ENCODE measurements at places on chromosomes 6 and 20.

DNA sequence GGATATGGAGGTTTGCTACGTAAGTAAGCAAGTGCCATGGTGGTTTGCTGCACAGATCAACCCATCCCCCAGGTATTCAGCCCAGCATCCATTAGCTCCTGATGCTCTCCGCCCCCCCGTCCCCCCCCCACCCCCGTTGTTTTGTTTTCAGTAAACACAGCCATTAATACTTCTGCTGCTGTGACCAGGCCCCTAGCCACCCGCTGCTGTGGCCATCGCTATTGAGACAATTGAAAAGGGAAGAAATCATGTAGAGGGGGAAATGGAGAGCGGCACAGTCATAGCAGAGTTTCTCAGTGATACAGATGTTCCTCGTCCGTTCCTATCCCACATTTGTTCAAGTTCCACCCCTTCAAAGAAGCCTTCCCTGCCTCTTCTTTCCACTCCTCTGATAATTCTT is 24.9 kb downstream of the SLC35D3 start:
- DNase-seq, result no peak

- no peak for DNase-seq
These were observed 118.3 kb downstream of the KCNQ5 start for GRCh38 chr6:72740135-72740534.

DNA sequence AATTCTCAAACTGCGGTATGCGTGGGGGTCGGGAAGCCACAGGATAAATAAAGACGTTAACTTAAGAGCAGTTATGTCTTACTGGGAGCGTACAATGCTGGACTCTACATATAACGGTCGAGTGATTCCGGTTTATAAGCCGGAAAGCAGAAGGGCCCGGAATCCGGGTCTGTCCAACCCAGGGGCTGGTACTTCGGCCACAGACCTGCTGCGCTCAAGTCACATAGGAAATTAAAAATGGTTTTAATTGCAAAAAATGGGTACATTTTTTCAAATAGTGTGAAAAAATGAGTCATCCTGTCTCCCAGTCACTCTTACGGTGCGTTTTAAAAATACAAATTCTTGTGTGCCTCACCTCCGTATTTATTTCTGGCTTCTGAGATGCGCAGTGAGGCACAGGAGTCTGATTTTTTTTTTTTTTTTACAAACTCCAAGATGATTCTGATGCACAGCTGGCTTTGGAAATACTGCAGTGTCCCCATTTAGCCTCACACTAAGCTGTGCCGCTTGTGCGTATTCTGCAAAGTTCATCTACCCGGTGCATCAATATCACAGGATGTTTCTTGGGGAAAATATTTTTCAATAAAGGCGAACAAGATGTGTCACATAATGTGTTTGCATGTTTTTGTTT is 1.0 kb downstream of the PCIF1 start:
- DNase-seq, result no peak

- DNase-seq, result no peak
These were observed 87.0 kb upstream of the RSPO3 start for GRCh38 chr6:127031511-127031910.

DNA sequence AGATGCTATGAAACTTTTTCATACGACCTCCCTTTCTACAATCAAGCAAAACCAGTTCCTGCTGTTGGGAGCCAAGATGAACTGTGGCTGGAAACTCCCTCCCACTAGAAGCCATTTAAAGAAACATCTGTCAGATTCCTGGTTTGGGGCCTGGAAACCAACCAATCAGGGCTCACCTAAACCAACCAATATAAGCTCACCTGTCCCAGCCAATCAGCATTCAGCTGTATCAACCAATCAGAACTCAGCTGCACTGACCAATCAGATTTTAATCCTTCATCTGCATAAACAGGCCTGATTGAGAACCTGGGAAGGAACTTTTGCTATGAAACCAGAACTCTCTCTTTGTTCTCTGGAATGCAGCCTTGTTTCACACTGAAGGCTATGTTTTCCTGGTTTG is 42.4 kb downstream of the SNX14 start:
- DNase-seq, result no peak

DNA sequence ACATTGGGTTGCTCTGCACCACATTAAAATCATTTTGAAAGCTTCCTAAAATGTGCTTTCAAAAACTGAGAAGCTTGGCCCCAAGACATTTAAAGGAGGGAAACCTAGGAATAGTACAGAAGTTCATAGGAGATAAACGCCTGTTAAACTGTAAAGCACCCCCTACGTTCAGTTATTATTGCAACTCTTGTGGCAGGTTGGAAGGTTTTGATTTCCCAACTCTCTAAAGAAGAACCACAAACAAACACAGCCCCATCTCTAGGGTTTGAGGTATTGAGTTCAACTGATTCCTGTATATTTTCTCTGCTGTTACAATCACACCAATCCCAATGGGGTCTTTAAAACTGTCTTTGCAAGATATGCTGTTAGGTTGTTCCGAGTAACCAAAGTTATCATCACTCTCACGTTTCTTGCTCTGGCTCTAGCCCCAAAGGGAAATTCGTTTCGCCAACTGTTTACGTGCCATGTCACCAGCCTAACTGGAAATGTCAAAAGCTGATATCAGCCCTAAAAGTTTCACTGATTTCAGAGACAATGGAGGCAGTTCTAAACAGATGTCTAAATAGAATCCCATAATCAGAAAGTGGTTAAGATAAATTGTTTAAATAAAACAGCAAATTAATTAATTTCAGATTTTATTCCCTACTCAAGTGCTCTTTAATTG is 12.1 kb downstream of the TFAP2A start:
- DNase-seq, result no peak

- no peak for DNase-seq
These were observed 19.9 kb downstream of the SLC13A3 start for GRCh38 chr20:46631212-46631869.

DNA sequence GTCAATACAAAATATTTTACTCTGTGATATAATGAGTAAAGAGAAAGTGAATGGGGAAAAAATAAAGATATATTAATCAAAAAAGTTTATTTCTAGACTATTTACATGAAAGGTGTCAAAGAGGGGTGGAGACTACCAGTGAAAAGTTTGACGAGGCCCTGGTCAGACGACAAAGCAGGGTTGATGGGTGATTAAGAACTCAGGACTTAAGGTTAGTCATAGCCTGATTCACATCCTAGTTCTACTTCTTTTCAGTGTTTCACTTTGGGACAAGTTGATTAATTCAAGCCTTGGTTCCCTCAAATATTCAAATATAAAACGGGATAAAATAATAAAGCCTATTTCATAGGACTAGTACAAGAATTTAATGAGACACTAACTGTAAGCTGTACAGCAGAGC is 178.2 kb upstream of the HS3ST5 start:
- no peak for DNase-seq

- DNase-seq, result peak; percentile 60
These were observed 1.0 kb downstream of the CALHM6 start for GRCh38 chr6:116461932-116462885.

GRCh38 chr6:12952318-12952717 is 235.8 kb downstream of the PHACTR1 start:
- no peak for DNase-seq

DNA sequence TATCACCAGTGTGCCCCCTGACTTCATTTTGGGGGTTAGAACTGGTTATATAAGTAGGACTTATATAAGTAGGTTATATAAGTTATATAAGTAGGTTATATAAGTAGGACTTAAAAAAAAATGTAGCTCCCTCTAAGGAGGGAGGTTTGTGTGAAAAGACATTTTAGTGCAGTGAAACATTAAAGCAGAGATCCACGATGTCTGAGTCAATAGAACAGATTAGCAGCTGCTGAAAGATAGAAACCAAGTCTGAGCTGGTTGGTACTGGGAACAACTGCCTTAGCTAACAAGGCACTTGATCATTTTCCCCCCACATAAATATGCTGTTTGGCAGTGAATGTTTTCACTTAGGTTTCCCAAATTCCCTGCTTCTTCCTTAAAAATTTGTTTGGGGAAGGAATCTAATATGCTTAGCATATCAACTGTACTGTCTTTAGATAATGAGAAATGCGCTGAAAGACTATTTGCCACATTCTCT is 2.1 kb upstream of the RPS12 start:
- DNase-seq, result no peak

GRCh38 chr20:15619816-15620215 is 953.4 kb downstream of the KIF16B start:
- no peak for DNase-seq

DNA sequence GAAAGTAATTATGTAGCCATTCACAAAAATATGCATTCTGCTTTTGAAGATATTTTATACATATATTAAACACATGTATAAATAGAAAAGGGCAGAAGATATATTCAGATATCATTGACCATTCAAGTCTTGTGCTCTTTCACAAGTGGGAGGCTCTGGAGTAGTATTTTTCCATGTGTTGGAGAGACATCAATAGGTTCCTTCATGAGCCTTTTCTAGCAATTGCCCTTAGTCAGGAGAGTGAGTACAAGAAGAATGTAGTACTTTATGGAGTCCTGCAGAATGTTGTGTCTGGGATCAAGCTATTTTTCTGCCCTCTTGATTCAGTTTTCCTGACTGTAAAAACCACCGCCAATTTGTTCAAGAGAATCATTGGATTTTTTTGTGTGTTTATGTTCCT is 117.9 kb downstream of the LRRC1 start:
- DNase-seq, result no peak

GRCh38 chr6:111871725-111872400 is 1.4 kb downstream of the FYN start:
- DNase-seq, result peak; percentile 41

DNA sequence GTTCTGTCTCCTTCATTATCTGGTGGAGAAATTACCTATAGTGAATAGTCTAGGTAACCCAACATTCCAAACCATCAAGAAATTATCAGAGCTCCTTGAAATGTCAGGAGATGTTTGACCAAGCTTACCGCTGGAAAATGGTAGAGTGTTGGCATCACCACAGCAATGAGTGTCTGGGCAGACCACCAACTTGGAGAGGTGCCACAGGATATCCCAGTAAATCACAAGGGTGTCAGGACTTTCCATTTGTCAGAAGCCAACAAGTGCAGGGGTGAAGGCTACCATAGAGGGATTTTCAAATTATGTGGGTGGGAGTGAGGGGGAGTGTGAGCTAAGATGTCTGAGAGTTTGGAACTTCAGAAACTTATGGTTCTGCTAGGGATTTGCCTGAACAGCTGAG is 73.2 kb downstream of the VGLL2 start:
- DNase-seq, result no peak

- no peak for DNase-seq
These were observed 103.0 kb downstream of the LMBRD1 start for GRCh38 chr6:69693762-69694161.

GRCh38 chr6:36955136-36955535 is 598 bp downstream of the PI16 start:
- DNase-seq, result no peak

GRCh38 chr6:55142610-55143009 is 31.7 kb upstream of the HCRTR2 start:
- DNase-seq, result no peak

DNA sequence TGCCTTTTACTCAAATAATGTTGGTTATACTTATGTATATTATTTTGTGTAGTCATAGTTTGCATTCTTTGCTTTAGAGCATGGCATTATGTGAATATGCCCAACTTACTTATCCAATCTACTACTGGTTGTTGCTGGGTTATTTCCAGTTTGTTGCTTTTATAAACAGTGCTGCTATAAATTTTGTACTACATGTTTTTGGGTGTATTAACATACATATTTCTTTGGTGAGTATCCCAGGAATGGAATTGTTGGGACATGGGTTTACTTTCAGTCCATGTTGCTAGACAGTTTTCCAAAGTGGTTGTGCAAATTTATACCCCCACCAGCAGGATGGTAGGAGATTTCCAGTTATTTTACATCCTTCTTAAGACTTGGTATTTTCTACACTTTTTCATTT is 157.1 kb upstream of the THEMIS start:
- DNase-seq, result no peak

DNA sequence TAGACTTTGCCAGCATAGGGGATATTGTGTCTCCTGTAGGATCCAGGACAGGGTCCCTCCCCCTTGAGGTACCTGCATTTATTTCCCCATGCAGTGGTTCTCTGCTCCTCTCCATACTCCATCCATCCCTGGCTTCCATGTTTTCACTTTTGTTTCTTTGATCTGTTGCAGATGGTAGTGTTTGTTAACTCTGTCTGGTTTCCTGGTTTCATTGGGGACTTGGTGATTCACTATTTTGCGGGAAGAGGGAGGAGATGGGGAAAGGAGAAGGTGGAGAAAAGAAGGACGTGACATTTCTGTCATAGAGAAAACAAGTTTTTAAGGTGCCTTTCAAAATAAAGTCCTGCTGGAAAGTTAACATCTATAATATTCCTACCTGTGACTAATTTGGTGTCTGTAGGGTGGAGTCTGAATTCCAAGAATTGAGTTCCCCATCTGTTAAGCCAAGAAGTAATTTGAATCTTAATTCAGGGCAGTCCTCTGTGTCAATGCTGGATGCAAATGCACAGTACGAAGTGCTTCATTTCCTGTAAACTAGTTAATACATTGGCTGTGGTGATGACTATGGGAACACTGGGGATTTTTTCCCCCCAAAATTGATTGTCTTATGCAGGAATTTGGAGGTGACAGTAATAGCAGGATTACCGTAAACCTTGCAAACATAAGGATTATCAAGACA is 6.9 kb upstream of the RNF144B start:
- DNase-seq, result no peak

DNA sequence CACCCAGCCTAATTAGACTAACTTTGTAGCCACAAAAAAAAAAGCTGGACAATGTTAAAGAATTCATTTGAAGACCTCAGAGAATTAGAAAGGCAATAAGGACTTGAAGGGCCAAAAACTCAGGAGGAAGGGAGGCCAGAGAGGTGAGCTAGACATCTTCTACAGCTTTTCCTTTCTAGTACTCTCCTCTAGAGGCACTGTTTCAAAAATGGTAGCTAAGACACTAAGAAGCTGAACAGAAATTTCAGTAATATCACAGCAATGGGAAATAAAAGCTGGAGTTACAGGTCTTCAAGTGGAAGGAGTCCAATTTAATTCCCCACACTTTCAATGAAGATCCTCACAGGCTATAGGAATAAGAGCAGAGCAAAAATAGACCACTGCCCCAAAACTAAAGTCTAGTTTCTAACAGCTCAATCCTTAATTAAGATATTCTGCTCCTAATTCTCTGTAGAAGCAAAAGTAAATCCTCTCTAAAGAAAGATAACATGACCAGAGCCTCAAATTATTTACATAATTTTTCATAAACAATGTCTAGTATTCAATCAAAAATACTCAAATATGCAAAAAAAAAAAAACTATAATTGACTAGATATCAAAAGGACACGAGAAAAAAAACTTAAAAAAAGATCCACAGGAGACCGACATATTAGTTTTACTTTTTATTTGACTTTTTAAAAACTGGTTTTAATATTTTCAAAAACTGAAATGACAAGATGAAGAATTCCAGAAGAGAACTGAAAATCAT is 63.7 kb downstream of the RNGTT start:
- no peak for DNase-seq

GRCh38 chr20:45507011-45507820 is 8.2 kb downstream of the SPINT3 start:
- no peak for DNase-seq

All from stimulated activated naive CD8-positive, alpha-beta T cell treated with anti-CD3 and anti-CD28 coated beads, Interleukin-15, Interleukin-2, amounts not matched to agents 100 U/mL and 50 U/mL, for 24 hours (primary cell).